ENCODE measurements at places on chromosomes 16 and 17. TPM values are rescaled to one million over a fixed set of nuclear protein-coding genes. Genes with fewer than 3 reads are reported as not detected.

The KRTAP9-2 gene
- total RNA-seq = not detected

The HS3ST3A1 gene
- 0.47 TPM for total RNA-seq

The RTN4RL1 gene
- total RNA-seq = 4.6 TPM

The KATNIP gene
- 18.1 TPM for total RNA-seq

The NPIPA5 gene
- 1.2 TPM for total RNA-seq

The SKAP1 gene
- 1.1 TPM for total RNA-seq

The RDM1 gene
- total RNA-seq = not detected

The DOC2B gene
- total RNA-seq = 4.9 TPM

The C16orf54 gene
- total RNA-seq = 1.6 TPM

The KRTAP16-1 gene
- total RNA-seq = not detected

All from omental fat pad (tissue), 4 donors.